Spleen (tissue), 13 donors: ENCODE measurements at places on chromosomes 16 and 17.

DNA sequence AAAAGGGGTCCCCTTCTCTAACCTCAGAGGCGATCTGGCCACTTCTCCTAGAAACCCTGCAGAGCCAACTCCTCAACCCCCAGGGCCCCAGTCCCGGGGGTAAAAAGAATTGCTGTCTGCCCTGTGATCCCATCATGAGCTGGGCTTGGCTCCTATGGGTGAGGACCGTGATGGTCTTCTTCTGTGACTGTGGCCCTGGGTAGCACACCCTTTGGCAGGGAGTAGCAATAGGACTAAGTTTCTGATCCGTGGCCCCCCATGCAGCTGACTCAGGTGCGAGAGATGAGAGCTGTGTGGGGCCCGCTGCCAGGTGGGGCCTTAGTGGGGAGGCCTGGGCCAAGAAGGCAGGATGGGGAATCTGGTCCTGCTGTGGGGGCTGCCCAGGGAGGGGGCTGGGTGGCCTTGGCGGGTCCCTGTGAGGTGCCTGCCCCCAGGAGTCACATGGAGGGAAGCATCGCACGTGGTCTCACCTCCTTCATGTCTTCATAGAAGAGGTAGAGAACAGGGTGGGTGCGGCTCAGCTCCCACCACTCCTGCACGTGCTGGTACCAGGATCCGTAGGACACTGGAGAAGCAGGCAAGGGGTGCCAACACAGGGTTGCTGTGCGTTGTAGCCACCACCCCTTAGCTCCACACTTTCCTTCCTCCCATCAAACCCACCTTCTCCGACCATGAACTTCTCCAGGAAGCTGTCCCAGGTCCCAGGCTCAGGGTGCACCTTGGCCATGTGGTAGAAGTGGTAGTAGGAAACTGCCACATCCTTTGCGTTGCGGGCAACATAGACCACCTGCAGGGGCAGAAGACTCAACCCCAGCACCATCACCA is 3.3 kb downstream of the SULT1A1 start:
- DNase-seq: peak; percentile 79

DNA sequence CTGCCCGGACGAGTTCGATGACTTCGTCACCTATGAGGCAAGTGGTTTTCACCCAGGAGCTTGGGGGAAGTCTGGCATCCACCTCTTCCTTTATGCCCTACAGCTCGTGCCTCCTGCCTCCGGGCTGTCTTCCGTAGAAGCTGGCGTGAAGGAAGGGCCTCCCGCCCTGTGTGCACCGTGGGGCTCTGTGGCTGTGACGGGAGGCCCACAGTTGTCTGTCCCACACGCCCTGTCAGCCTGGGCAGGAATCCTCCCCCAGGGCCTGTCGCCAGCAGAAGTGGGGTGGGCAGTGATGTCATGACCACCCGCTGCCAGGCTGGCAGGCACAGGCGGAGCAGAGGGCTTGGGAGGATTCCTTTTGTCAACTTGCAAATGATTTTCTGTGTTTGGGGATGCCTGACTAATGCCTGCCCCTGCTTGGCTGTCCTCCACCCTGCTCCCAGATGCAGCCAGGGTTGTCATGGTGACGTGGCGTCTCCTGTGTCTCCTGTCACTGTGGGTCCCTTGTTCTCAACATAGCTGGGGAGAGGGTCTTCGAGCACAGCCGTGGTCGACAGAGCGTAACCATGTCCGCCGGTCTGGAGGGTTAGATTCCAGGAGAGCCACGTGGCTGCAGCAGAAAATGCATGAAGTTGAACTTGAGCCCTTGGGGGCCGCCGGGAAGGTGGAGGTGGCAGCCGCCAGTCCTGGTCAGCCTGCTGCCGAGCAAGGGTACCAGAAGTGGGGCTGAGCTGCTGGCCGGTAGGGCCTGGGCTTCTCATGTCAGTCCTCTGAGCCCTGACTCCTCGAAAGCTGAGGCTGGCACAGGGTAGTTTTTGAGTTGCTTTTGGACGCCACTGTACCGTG is 46.1 kb downstream of the RAB11FIP3 start:
- no peak for DNase-seq

DNA sequence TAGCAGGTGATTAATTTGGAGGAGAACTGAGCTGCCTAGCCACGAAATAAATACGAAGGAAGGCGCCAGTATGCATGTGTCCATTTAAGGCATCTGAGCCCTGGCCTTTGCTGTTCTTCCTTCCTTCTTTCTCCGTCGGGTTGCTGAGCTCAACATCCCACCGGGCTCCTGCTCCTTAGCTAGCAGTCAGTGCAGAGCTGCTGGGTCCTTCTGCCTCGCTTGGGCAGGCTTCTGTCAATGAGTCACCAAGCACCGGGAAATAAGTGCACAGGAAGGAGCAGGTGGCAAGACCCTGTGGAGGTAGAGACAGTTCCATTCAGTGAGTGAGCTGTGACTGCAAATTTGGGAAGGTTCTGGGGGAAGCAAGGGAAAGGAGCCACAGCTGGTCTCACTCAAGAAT is 120.7 kb downstream of the CCDC182 start:
- peak; percentile 53 for DNase-seq

DNA sequence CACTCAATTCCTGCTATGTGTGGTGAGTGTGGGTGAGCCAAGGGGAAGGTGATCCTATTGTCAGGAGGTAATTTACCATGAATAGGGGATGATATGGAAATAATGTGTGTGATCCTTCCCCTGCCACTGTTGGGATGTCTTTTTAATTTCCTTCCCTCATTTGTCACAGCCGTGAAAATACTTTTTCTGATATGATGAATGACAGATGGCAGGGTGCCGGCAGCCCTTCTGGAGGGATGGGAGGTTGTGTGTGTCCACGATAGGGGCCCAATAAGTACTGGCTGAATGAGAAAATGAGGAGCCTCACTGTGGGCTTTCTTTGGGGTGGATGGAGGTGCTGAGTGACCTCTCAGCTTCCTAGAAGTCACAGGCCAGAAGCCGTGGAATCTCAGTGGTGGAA is 109.5 kb downstream of the PRKCB start:
- DNase-seq: no peak

DNA sequence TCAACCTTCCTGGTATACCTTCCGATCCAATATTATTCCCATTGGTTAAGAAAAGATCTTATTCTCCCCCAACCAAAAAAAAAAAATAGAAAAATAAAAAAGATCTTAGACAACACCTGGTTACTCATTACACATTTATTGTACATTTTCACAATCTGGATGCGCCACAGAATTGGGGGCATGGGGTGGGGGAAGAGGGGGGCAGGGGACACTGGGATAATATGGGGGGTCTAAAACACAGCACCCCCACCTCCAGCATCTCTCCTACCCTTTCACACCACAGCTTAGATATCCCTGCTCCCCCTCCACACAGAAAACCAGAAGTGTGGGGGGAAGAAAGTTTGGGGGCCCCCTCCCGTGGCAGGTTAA is 3.7 kb downstream of the VAMP2 start:
- no peak for DNase-seq

GRCh38 chr16:23031508-23032098 is 117.6 kb downstream of the USP31 start:
- no peak for DNase-seq

- no peak for DNase-seq
Observed at GRCh38 chr16:15605839-15606517, 37.0 kb downstream of the MARF1 start.

GRCh38 chr17:43316522-43317142 is 82.2 kb upstream of the ARL4D start:
- DNase-seq: peak; percentile 77

DNA sequence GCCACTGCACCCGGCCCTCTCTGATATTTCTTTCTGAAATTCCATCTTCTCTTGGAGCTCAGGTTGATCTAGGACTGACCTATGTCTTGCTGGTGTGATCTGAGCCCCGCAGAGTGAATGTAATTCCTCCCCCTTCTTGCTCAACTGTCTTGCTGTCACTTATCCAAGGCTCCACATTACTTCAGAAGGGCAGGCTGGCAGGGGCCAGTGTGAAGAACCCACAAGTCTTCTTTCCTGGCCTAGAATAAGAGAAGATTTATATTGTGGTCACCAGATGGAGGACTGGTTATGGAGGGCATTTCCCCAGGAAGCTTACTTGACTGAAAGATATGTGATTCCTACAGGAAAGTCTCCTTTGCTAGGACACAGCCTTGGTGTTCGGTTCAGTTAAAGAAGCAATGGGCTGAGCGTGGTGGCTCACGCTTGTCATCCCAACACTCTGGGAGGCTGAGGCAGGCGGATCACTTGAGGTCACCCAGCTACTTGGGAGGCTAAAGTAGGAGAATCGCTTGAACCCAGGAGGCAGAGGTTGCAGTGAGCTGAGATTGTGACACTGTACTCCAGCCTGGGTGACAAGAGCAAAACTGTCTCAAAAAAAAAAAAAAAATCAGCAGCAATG is 13.4 kb downstream of the ITGAL start:
- no peak for DNase-seq

GRCh38 chr16:84694980-84695379 is 4.8 kb upstream of the USP10 start:
- DNase-seq: no peak

DNA sequence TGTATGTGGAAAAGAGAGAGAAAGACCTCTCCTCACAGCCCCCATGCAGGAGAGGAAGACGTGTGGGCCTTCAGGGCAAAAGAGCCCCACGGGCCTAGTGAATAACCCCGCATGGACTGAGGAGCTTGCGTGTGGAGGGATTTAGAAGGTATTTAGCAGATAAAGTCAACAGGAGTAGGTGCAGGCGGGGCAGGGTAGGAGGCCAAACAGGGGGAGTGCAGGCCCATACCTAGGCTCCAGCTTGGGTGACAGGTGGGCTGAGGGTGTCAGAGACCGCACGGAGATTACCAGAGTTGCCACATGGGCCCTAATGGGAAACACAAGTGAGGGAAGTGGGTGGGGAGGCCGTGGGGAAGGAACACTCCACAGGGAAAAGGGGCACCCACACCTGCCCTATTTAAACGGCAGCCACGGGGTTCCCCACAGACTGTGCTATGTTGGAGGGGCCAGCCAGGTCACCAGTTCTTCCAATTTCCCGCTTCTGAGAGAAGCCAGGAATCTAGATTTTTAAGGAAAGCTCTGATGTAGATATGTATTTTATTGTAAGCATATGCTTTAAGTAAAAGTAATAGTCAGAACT is 8.2 kb upstream of the CNGB1 start:
- peak; percentile 50 for DNase-seq

GRCh38 chr17:2157675-2158395 is 102.9 kb downstream of the HIC1 start:
- DNase-seq: no peak

- DNase-seq: no peak
Observed at GRCh38 chr17:81456798-81457197, 55.8 kb downstream of the ACTG1 start.

GRCh38 chr16:1132431-1132830 is 20.5 kb upstream of the CACNA1H start:
- DNase-seq: no peak

DNA sequence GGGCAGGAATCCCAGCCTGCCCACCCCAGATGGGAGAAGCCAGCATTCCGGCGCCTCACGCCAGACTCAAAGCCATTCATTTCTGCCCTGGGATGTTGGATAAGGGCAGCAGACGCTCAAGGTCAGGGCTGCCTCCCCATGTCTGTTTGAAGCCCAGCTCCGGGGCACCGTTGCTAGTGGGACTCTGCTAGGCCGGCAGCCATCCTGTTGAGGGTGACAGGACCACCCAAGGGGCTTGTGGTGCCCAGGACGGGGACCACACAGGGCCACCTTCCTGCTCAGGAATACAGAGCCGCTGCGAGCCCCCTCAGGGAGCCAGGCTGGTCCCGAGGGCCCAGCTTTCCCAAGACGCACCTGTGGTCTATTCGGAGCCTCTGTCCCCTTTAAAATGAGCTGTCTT is 101.7 kb upstream of the CREBBP start:
- DNase-seq: no peak

GRCh38 chr16:56357765-56358322 is 67.5 kb downstream of the AMFR start:
- peak; percentile 75 for DNase-seq

DNA sequence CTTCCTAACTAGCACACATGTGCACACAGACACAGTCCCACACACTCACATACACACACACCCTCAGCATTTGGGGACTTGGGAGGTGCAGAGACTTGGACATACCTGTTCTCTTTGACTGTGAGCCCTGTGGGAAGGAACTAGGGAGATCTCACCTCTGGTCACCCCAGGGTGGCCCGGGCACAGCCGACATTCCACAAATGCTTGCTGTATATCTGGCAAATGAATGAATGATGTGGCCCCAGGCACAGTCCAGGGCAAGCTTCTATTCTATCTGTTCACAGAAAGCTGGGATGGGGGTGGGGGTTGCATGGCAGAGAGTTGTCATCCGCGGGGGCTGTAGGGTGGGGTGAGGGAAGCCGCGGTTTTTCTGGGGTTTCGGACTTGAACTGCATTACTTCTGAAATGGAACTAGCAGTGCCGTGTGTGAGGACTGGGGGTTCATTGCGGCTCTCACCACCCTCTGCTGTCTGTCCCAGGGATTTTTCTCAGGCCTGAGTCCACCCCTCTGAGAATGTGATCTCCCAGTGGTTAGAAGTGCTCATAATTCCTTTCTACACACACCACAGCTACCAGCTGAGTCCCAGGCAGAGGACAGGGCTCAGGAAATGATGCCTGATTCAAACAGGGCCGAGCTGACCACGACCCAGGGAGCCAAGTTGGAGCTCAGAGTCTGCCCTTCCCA is 3.3 kb upstream of the RIPOR1 start:
- no peak for DNase-seq

DNA sequence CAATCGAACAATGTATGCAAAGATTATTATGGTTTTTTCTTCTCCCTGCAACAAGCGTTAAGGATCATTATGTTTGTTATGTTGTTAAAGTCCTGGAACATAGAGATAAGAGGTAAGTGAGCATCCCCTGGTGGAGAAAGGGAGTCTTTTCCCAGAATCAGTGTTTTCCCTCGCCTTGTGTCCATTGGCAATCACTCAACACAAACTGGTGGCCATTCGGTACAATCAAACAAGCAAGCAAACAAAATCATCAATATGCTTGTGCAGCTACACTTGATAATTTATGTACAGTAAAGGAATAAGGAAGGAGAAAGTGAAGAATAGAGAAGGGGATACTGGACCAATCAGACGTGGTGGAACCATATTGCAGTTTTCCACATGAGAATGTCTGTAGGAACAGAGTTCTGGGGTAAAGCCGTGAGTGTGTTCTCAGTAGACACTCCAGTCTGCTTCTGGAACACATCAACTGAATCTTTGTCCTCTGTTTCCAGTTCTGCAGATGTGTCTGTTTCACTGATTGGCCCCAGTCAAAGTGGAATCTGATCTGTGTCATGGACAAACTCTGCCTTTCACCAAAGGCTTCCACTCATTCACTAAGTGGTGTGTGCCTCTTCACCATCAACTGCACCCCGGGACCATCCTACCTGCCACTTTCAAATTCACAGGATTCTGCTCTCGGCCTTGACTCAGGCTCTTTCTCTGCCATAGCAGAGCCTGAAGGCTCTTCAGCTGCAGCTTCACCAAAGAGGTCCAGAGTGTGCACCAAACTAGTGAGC is 169.5 kb downstream of the AHSP start:
- no peak for DNase-seq
